Large intestine (tissue), 12 donors: ENCODE measurements at places on chromosomes 4 and X. TPM values are rescaled to one million over a fixed set of nuclear protein-coding genes. Genes with fewer than 3 reads are reported as not detected.

DNA sequence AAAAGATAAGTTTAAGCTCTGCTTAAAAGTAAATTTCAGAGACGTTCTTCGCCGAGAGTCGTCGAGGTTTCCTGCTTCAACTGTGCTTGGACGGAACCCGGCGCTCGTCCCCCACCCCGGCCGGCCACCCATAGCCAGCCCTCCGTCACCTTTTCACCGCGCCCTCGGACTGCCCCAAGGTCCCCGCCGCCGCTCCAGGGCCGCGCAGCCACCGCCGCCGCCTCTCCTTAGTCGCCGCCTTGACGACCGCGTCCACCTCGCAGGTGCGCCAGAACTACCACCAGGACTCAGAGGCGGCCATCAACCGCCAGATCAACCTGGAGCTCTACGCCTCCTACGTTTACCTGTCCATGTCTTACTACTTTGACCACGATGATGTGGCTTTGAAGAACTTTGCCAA, 70.8 kb downstream of the FMR1NB start:
- DNase-seq = no peak

GRCh38 chrX:103817502-103817901, 14.6 kb downstream of the RAB9B start:
- DNase-seq = peak; percentile 19

DNA sequence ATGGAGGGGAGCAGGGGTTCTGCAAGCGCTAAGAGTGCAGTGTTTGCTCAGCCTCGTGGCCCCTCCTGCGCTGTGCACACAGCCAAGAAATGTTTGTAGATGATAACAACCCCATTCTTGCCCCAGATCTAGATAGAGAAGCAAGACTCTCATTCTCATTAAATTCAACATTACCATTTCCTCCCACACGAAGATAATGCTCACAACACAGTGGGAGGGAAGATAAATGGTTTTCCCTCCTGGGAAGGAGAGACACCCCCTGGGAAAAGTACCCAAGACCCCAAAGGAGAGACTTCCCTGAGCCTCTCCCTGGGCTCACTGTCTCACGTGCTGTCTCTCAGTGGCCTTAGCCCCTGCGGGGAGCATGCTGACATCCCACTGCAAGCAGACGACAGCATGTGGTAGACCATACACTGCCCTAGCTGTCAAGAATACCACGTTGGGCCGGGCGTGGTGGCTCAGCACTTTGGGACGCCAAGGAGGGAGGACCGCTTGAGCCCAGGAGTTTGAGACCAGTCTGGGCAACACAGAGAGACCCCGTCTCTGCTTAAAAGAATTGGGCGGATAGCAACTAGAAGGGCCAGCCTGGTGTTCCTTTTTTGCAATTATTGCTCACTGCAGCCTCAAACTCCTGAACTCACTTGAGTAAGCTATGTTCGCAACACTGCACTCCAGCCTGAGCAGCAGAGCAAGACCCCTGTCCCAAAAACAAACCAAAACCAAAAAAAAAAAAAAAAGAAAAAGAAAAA, 34.9 kb upstream of the IQSEC2 start:
- no peak for DNase-seq

GRCh38 chr4:79272126-79272525, 53.7 kb downstream of the NAA11 start:
- DNase-seq = no peak

DNA sequence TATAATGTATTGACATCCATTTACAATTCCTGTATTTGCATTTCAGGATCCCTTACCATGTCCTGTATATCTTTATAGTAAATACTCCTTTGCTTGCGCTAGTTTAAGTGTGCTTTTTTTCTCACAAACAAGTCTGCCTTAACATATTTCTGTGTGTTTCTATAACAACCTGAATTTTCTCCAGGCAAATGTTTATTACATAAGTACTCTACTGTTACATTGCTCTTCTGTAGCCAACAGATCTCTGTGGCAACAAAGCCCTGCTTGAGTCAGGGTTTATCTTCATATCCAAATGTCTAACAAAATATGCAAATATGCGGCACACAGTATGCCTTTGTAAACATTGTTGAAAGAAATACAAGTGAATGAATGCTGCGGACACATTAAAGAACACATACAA, 625.5 kb downstream of the TLL1 start:
- peak; percentile 21 for DNase-seq

GRCh38 chrX:139759637-139760036, 51.7 kb upstream of the MCF2 start:
- no peak for DNase-seq

- peak; percentile 7 for DNase-seq
These were observed 11.1 kb downstream of the ITIH6 start for GRCh38 chrX:54786967-54787366.

GRCh38 chrX:47316276-47317025, 53.9 kb upstream of the ZNF157 start:
- no peak for DNase-seq

- no peak for DNase-seq
These were observed 253.7 kb downstream of the PDHA2 start for GRCh38 chr4:96093563-96093962.

DNA sequence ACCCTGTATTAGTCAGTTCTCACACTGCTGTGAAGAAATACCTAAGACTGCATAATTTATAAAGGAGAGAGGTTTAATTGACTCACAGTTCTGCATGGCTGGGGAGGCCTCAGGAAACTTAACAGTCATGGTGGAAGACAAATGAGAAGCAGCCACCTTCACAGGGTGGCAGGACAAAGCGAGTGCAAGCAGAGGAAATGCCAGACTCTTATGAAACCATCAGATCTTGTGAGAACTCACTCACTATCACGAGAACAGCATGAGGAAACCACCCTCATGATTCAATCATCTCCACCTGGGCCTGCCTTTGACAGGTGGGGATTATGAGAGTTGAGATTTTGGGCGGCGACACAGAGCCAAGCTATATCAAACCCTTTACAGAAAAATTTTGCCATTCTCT, 722.4 kb downstream of the RAB28 start:
- no peak for DNase-seq

GRCh38 chr4:87283151-87283550, 39.5 kb downstream of the HSD17B13 start:
- DNase-seq = no peak

DNA sequence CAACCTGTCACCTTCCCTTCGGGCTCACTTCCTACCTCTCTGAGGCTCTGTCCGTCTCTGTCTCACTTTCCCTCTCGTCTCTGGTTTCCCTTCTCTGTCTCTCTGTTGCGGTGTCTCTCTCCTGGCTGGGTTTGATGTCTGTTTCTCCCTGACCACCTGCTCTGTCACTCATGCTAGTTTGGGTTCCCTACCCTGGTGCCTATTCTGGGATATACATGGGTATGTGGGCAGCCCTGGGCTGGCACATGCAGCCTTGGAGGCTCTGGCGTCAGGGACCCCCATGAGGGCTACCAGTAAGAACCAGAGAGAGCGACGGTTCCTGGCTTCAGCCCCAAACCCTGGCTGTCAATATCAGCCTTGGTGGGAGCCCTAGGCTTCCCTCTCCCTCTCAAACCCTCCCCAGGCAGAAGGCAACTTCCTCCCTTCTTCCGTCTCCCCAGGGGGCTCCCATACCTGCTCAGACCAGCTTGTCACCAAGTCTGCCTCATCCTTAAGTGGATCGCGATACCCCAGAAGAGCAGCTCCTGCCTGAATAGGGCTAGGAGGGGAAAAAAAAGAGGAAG, 314 bp downstream of the DNASE1L1 start:
- DNase-seq = no peak

DNA sequence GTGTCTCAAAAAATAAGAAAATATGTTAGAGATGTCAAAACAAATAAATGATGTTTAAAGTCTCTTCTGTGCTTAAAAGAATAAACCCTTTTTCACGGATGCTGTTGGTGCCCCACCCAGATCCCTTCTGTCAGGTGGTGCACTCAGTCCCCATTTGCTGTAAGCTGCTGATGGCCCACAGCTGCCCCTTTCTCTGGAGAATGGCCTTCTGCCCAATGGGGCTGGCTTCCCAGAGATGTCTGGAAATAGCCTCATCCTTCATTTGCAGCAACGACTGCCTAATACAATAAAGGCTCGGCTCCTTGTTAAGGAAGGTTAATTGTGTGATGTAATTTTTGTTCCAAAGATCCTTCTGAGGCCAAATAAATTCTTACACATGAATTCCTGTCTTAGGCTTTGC, 31.8 kb downstream of the ETNPPL start:
- DNase-seq = no peak

DNA sequence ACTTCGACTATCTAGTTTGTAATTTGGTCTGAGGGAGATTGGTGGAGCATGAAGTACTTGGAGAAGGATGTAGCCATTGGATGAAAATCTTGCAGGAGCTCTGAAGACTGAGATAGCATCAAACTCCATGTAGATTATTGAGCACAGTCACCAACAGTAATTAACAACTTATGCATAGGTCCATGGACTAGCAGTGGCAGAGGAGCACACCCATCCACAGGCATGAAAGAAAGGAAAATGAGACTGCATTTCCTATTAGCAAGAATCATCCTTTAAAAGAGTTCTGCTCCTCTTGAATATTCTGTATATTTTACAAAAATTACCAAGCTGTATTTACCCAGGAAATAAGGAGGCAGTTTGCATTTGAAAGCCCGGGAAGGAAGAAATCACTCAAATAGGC, 529.4 kb upstream of the ACTRT1 start:
- DNase-seq = no peak

GRCh38 chr4:165204462-165204830, 2.9 kb upstream of the KLHL2 start:
- no peak for DNase-seq

DNA sequence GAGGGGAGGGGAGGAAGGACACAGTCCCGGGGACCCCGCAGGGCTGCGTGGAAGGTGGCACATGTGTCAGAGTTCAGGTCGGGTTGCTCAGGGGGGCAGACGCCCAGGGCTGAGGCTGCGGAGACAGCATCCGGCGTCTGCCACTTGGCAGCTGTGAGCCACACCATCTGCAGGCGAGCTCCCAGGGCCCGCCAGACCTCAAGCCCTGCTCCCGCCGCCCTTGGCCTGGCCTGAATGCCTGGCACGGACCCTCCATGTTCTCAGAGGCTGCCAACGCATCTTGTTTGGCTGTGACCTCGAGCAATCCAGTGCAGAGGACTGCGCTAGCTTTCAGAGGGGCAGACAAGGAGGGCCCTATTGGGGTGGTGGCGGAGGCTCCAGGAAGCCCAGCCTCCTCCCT, 5.1 kb downstream of the BGN start:
- DNase-seq = no peak

DNA sequence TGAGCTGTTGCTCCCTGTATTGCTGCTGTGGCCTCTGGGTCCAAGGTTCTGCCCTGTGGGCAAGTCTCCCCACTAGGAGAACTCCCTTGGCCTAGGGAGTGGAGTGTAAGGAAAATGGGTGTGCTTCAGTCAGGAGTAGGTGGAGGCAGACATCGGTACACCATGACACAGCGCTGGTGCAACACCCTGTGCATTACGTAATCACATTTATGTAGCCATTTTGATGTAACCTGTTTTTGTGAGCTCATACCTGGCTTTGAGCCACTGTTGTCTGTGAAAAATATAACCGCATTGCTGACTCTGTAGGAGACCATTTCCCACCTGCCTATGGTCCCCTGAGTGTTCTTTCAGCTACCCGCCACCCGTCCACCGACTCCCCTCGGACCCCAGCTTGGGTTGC, 700.5 kb upstream of the AGA start:
- no peak for DNase-seq

DNA sequence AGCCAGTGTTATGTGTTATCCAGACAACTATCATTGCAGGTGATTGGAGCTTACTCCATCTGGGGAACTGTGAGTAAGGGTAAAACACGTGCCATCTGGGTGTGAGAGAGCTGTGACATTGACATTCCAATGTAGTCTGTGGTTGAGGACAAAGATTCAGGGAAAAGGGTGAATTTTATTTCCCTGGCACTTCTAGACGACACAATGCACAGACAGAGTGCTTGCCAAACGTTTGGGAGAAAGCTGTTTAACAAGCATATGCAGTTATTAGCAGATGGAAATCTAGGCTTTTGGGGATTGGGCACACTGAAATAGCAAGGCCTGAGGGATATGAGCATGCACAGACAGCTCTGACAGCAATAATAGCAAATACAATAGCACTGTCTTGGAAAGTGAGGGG, 21.3 kb upstream of the CTSO start:
- no peak for DNase-seq

DNA sequence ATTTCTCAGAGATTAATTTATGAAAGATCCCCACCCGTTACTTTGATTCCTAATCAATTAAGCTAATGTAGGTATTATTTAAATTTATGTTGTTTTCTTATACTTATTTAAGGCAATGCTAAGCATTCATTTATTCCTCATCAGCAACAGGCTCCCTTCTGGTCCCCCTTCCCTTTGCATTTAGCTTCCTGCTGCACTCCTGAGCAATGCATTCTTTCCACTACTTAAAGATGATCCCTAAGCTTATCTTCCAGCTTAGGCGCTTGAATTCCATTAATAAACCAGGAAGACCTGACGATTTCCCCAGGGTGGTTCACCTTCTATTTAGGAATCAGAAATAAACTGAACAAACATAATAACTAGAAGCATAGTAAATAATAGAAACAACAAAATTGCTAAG, 1003.1 kb downstream of the FSTL5 start:
- no peak for DNase-seq

PNCK gene
- polyA plus RNA-seq = 128 TPM

HNRNPH2 gene
- 115 TPM for polyA plus RNA-seq

MORC4 gene
- 15.2 TPM for polyA plus RNA-seq

ADAMTS3 gene
- 2.2 TPM for polyA plus RNA-seq

EXOC1L gene
- polyA plus RNA-seq = not detected

CA5B gene
- polyA plus RNA-seq = 3.4 TPM

TMPRSS11F gene
- not detected for polyA plus RNA-seq

LPAR4 gene
- polyA plus RNA-seq = 3.6 TPM

GLRA3 gene
- polyA plus RNA-seq = 1.0 TPM
